LoVo (cell line): ENCODE measurements at places on chromosomes 12 and 14.
A peak's percentile ranks its signal among the peaks of the same experiment; 100 is the strongest.

DNA sequence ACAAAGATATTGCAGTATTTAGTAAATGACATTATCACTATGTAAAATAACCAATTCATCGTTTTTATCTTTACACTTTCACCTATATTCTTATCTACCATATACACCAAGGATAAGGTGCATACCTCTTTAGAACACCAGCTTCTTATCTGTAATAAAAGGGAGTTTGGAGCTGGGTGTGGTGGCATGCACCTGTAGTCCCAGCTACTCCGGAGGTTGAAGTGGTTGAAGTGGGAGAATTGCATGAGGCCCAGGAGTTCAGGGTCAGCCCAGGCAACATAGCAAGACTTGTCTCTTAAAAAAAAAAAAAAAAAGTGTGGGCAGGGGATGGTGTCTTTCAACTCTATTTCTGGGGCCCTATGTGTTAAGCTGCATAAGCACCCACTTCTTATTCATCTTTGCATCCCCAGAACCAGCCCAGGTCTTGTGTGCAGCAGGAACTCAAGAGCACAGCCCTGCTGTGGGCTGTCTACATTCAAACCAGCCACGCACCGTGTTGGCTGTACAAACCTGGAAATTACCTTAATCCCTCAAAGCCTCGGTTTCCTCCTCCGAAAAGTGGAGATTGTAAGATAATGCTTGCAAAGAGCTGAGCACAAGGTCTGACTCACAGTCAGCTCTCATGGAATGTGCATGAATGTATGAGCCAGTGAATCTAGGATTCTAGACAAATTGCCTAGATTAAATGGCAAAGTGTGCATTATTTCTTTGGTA is 256.6 kb upstream of the FOXN3 start:
- DNase-seq = no peak

DNA sequence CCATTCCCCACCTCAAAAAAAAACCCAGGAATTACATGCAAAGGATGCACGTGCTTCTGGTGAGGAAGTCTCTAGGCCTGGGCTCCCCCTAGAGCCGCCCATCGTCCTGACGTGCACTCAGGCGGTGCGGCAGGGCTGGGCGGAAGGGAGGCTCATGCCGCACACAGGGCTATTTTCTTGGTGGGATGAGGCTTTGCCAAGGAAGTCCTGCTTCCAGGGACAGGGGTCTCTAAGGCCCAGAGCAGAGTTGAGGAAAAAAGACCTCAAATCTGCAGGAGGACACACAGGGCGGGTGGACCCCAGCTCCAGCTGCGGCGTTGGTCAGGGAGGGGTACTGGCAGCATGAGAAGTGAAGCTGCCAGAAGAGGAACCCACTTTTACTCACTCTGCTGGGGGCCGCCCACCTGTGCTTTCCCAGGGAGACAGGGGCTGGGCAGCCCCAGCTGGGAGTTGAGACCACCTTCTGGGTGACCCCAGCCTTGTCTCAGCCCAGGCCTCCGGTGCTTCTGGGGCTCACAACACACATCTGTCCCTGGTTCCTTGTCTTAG is 4.2 kb downstream of the RHOF start:
- no peak for DNase-seq

- DNase-seq = no peak
These were observed 83.4 kb upstream of the ESRRB start for GRCh38 chr14:76292561-76292960.

- DNase-seq = no peak
These were observed 28.4 kb upstream of the NEDD1 start for GRCh38 chr12:96878704-96879103.

DNA sequence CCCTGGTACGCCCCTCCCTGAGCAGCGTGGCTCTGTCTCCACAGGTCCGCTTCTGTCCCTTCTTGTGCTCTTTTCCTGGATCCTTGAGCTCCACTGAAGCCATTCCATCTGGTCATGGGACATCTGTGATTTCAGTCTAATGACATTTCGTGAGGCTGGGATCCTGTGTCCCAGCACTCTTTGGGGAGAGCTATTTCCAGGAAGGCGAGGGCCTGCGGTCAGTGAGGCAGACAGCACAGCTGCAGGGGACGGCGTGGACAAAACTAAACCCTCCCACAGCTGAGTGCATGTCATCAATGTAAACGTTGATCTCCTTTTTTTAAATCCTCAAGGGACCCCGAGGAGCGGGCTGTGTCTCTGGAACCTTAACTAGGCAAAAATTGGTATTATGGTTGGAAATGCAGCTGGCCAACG is 127.7 kb downstream of the DACT1 start:
- no peak for DNase-seq

- DNase-seq = no peak
These were observed 457.6 kb downstream of the ZFP36L1 start for GRCh38 chr14:68335312-68335711.

DNA sequence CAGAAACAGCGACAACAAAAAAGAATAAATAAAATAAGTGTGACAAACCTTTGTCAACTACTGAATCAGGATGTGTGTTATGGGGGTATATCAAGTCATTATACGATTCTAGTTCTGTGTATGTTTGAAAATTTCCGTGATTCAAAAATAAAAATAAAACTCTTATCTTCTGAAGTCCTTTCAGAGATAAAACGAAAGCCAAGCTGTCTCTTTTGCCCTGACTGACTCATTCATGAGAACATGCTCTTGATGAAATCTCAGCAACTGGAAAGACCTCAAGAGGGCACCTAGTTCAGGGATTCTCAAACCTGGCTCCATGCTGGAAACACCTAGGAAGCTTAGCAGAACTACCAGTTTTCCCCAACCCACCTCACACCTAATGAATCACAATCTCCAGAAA is 9.2 kb downstream of the FOXN3 start:
- DNase-seq = no peak

- no peak for DNase-seq
These were observed 4.2 kb downstream of the MUCL1 start for GRCh38 chr12:54858562-54858961.

DNA sequence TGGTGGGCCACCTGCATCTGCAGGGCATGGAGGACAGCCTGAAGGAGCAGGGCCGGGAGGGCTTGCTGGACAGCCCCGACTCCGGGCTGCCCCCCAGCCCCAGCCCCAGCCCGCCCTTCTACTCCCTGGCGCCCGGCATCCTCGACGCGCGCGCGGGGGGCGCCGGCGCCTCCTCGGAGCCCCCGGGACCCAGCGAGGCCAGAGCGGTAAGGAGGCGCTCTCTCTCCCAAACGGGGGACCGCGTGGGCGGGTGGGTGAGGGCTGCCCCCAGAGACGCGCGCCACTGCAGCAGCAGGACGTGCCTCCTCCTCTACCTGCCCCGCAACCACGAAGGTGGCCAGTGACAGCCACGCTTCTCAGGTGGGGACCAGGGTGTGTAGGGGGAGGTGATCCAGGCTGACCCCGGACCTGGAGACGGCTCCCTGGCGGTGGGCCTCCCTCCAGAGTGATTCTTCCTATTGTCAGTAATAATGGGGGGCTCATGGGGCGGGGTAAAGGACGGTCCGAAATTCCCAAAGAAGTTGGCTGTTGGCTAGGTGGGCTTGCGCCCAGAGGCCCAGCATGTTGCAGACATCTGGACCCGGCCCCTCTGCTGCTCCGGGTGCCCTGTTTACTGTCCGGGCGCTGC is 652 bp downstream of the RFLNA start:
- no peak for DNase-seq

GRCh38 chr14:56715938-56716337 is 94.3 kb downstream of the OTX2 start:
- DNase-seq = no peak

- no peak for DNase-seq
These were observed 13.1 kb upstream of the CHD4 start for GRCh38 chr12:6620137-6620884.

DNA sequence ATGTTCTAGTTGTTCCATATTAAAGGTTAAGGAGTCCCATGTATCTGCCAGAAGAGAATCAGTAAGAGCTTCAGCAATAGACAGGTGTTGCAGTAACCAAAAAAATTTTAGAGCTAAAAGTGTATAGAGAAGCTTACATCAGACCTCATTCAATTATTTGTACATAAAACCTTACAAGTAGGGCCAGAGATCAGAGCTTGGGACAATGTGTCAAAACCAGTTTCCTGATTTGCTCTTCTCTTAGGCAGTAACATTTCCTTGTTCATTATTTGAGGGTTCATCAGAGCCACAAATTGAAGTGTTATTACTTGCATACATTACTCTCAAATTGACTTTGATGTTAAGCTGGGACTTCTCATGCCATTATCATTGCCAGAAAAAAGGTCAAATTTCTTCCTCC is 55.5 kb upstream of the ATXN7L3B start:
- DNase-seq = no peak

DNA sequence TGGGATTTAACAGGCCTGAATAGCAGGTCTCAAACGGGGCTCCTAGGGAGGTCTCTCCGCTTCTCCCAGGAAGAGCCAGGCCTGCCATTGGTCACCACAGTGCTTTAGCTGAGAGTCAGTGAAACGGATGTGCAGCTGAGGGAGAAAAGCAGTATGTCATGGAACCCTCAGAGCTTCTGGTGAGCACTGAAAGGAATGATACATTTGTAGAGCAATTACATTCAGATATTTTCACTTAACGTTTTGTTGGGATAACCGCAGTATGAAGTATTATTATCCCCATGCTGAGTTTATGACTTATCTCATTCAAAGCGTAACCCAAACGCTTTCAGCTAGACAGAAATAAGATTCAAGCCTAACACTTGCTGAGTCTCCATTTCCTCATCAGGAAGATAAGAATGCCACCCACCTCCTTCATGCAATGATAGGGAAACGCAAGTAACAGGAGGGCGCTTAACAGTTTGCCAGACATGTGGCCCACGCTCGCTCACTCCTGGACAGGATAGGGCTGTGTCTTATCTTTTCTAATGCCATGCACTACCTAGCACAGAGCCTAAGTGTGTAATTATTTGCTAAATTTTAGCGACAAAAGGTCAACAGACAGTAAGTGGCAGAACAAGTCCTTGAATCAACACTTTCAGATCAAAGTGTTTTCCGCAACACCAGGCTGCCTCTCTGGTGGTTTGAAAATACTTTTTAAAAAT is 28.2 kb downstream of the DAD1 start:
- peak; percentile 51 for DNase-seq

DNA sequence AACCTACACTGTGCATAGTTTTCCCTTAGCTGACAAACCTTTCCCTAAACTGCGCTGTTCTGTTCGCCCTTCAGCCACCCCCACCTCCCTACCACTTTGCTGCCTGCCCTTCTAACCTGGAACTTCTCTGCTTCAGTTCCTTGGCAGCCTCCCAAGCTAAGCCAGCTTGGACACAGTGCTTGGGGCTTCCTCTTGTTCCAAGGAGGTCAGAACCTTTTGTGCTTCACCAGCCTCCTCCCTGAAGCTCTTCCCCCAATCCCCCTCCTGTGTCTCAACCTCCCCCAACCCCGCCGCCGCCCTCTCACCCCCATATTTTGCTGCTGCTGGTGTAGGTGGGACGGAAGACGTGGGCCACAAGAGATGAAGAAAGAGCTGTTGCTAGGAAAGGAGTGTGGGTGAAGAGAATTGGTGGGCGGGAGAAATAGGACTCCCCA is 8.1 kb upstream of the RIC8B start:
- no peak for DNase-seq

DNA sequence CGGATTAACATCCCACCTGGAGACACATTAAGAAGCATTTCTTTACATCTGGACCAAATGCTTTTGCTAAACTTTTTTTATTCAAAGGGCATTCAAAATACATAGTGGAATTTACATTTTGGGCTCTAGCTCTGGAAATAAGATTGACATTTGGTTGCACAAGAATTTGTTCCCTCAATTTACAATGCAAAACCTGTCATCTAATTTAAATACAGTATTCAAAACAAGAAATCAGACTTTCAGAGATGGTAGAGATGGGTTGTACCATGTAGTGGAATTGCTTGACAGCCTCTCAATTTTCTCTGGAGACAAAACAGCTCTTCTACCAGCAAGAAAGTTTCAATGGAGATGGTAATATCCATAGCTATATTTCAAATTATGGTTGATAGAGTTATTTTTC is 275.8 kb downstream of the ATP23 start:
- no peak for DNase-seq

GRCh38 chr12:103785243-103786031 is 55.6 kb downstream of the NT5DC3 start:
- no peak for DNase-seq

- DNase-seq = no peak
These were observed 100.5 kb downstream of the EEA1 start for GRCh38 chr12:92828565-92828964.

DNA sequence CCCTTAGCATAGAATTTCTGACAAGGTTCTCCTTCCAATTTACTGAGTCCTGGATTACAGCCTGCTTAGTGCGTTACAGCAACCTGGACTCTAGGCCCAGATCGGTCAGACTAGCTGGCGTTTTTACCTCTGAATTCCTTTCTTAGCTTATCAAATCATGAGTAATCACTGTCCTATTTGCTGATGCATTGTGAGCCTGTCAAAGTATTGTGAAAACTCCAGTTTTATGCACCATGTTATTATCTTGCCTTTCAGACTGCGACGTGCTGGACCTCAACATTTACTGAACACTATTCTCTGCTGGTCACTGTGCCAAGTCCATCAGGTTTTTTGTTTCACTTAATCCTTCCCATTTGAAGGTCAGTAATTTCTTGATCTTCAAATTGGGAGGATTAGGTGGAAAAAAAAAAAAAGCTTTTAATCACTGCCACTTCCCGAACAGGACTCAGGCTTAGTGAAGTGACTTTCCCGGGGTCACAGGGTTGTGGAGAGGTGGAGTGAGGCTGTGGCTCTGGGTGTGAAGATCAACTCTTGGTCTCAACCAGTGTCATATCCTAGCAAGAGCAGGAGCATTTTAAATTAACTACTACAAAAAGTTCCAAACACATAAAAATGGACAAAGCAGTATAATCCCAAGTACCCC is 31.2 kb downstream of the FBXO21 start:
- DNase-seq = no peak

GRCh38 chr12:113208041-113208934 is 13.0 kb upstream of the TPCN1 start:
- no peak for DNase-seq

DNA sequence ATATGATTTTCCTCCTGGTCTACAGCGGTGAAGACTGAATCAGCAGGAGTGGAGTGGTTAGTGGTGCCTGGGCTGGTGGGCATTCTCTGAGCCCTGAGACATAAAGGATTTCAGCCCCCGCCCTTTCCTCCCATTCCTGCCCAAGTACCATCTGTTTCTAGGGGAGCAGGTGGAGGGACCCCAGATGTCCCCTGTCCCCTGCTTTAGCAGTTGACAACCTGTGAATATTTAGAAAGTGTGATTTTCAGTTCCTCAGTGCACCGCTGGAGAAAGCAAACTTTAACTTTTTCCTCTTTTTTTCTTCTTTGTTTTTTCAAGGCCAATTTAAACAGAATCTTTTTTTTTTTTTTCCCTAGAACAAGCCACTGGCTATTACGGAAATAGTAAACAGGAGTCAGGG is 163.8 kb upstream of the MYL2 start:
- no peak for DNase-seq

GRCh38 chr12:15494329-15495046 is 172.2 kb downstream of the PTPRO start:
- no peak for DNase-seq

DNA sequence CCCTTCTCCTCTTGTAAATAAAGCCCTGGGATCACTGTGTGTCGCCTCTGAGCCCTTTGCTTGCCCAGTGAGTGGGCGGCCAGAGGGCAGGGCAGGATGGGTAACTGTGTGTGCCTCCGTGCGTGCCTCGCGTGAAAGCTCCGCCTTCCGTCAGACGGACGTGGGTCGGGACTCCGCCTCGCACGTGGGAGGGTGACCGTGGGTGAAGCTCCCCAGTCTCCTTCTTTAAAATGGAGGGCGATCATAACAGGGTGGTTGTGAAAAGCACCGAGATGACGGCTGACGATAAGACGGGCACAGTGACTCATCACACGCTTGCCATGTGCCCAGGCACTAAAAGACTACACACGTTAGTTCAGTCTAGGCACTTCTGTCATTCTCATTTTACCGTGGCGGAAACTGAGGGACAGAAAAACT is 9.2 kb downstream of the PHB2 start:
- peak; percentile 83 for DNase-seq
